ENCODE measurements at places on chromosomes 6 and 20.

- no peak for DNase-seq
Observed at GRCh38 chr6:23562554-23562953, 563.5 kb upstream of the NRSN1 start.

GRCh38 chr6:15287670-15288375 is 42.0 kb downstream of the JARID2 start:
- DNase-seq, result no peak

- no peak for DNase-seq
Observed at GRCh38 chr20:39630215-39630908, 668.2 kb downstream of the DHX35 start.

GRCh38 chr20:19764207-19764606 is 6.1 kb downstream of the RIN2 start:
- no peak for DNase-seq

- DNase-seq, result no peak
Observed at GRCh38 chr6:155223646-155224451, 40.0 kb upstream of the CLDN20 start.

DNA sequence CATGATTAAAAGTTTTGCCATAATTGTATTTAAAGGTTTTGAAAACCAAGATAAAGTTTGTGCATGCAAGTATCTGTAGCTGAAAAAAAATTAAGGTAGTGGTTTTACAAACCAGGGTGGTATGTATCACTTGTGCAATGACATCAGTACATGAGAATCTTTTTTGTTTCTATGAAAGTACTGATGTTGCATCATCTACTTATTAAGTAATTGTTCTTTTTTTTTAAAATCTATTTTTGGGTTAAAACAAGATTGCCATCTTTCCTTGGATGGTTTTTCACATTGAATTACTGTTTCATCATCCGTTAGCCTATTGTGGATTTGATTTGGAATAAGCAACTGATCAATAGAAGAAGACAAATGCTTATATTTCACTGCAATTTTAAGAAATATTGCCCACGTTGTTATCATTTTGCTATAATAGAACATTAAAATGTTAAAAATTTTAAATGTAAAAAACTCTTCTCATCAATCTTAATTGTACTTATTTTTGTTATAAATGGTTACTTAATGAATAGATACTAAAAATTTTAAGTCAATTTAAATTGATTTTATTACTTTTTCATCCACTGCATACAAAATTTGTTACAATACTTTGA is 39.8 kb upstream of the TAGAP start:
- no peak for DNase-seq

GRCh38 chr6:3808199-3808598 is 41.0 kb upstream of the FAM50B start:
- no peak for DNase-seq
